NCI-H2081 (cell line): ENCODE measurements at places on chromosomes 2 and 18.

DNA sequence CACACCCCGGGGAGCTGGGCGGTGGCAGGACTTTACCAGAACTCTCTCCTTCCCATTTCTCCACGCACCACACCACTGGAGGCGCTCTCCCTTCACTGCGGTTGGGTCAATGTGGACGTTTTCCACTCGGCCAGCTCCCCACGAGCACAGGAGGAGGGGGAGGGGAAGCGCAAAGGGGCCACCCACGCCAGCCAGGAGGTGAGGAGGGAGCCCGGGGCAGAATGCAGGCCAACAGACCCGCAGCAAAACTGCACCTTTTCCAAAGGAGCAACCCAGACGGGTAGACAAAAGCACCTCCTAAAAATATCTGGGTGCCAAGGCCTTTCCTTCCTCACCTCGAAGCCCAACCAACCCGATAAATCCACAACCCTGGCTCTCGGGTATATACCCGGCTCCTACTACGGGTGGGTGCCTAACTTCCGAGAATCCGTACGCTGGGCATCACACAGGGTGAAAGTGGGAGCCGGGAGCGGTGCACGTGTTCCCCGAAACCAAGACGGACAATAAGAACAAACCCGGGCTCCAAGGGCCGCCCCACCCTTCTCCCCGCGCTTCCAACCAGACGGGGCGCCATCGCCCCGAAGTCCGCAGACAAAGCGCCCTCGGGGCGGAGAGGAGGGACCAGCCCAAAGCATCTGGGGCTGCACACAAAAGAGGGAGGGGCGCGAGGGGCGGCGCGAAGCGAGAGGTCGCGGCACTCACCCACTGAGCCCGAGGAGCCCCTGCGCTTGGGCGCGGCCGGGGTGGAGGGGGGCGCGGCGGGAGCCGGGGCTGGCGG is 1.0 kb downstream of the RTN4 start:
- DNase-seq: peak; percentile 82

GRCh38 chr2:224014336-224014735 is 24.8 kb downstream of the SERPINE2 start:
- no peak for DNase-seq

DNA sequence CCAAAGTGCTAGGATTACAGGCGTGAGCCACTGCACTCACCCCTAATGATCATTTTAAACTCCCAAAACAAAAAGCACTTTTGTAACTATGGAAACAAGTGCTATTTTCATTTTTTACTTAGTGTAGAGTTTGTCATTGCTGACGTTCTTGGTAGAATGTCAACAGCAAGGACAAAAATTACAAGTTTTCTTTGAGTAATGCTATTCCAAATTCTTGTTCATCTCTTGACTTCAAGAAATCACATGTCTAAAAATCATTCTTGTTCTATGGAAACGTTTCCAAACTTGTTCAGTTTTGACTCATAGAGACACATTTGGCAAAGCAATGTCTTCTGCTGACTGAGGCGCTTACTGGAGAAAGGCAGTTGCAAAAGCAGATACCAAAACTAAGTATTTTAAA is 82.6 kb downstream of the MBP start:
- DNase-seq: no peak

DNA sequence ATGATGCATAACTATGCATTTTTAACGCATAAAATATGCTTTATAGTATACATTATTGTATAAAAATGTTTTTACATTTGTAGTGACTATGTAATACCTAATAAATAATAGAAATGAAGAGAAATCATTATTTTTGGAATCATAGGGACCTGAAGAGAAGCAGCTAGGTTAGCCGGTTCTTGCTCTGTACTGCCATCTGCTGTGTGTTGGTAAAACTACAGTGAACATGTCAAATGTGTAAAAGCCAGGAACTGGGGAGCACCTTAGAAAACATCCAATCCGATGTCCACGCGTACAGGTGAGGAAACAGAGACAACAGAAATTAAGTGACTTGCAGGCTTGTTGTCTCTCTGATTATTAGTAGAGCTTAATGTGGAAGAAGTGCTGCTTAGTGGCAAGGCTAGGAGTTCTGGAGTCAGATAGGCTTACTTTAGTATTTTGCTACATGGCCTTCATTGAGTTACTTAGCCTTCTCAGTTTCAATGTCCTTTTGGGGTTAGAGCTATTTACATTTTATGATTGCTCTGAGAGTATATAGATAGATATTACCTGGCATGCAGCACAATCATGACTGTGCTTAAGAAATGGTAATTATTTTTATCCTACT is 386.5 kb downstream of the DLGAP1 start:
- peak; percentile 44 for DNase-seq

GRCh38 chr2:232994446-232994845 is 18.6 kb downstream of the NGEF start:
- DNase-seq: no peak

DNA sequence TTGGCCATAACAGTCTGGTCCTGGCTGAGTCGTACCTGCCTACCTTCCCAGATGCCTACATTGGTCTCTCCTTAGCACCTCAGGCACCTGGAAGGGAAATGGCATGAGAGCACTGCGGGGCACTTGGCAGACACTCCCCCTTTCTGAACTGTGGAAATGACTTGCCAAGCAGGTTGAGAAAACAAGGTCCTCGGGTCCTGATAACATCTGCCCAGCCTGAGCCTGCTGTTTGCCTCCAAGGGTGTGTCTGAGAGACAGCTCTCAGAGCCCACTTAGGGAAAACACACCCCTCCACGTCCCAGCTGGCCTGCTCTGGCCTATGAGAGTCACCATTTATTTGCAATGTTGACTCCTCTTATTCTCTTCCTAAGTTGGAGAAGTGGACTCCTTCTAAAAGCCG is 10.5 kb downstream of the FAM110C start:
- no peak for DNase-seq

DNA sequence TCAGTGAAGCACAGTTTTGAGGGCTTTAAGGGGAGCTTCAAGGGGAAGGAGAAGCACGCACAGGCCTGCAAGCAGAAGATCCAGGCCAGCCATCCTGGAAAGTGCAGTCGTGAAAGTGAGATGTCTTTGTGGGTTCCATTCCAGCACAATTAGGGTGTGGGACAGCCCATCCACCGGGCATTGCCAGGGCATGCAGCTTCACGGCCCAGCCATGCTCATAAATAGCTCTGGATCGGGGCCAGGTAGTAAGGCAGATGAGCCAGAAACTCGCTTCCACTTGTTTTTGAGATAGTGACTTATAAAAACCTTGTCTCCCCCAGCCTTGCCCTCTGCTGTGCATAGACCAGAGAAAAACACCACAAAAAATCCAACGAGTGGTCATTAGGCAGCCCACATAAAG is 21.0 kb downstream of the KDSR start:
- no peak for DNase-seq

DNA sequence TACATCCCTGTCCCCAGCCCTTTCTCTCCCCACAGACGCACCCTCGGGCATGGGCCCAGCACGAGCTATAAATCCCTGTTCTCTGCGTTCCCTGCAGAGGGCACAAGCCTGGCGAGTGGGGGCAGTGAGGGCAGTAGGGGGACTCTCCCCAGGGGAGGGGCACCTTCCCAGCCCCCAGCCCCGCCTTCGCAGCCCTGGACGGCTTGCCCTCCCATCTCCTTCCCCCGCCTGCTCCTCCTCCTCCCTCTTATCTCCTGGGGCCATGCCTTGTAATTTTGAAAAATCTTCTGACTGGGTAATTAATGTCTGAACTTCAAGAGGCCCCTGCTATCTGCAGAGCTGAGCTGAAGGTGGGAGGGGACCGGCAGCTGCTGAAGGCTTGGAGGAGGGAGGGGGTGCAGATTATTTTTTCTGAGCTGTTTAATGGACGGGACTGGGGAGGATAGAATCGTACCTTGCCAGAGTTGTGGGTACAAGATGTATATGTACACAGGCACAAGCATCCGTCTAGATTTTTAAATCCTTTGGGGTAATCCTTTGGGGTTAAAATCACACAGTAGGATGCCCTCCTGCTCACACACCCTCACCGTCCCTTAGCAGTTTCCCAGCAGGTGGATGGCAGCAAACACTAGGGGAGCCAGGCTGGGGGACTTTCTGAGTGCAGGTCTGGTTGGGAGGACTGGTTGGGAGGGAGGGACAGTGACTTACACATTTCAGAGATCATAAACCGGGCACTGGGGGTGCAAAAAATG is 121.9 kb downstream of the SMAD7 start:
- DNase-seq: no peak

GRCh38 chr2:62461017-62461553 is 44.9 kb downstream of the TMEM17 start:
- no peak for DNase-seq

DNA sequence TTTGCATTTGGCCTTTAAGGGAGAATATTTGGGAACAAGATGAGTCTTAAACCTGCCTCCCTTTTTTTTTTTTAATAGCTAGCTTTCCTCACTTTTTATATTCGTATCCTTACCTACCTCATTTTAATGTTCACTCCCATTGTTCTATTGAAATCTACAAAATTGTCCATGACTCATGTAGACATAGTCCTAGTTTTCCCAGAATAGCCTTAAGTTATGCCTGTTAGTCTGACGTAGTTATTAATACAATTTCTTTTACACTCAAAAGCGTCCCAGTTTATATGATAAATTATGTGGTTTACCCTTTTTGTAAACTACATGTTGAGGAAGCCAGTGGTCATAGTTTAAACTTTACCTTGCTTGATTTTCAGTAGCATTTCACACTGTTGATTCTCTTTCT is 73.4 kb downstream of the UBR3 start:
- DNase-seq: no peak
